ENCODE measurements at places on chromosomes 6 and 20.

- DNase-seq: peak; percentile 1
Observed at GRCh38 chr6:46652232-46652602, 401 bp downstream of the CYP39A1 start.

- DNase-seq: no peak
Observed at GRCh38 chr6:33724102-33725023, 12.9 kb upstream of the UQCC2 start.

DNA sequence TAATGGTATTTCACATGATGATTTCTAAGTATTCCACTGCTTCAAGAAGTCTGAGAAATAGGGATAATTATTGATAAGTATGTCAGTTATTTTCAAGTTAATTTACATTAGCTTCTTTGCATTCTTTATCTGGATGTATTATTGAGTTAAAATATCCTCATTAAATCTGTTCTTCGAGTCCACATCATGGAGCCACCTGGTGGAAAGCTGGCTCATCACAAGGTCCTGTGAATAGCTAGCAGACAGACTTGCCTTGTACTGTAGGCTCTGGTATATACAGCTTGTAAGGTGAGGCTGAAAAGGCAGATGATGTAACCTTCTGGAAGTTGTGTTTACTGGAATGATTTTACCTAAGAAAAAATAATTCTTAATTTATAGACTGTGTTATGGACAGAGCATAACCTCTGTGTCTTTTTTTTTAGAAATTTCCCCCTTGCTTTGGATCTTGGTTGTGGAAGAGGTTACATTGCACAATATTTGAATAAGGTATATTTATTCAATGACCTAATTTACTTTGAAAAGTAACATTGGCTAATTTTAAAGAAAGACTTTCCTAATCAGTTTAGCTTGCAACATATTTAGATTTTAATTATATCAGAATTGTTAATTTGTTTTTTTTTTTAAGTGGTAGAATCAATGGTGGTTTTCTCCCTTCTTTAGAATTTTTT is 3.5 kb downstream of the NDUFAF5 start:
- DNase-seq: peak; percentile 44

DNA sequence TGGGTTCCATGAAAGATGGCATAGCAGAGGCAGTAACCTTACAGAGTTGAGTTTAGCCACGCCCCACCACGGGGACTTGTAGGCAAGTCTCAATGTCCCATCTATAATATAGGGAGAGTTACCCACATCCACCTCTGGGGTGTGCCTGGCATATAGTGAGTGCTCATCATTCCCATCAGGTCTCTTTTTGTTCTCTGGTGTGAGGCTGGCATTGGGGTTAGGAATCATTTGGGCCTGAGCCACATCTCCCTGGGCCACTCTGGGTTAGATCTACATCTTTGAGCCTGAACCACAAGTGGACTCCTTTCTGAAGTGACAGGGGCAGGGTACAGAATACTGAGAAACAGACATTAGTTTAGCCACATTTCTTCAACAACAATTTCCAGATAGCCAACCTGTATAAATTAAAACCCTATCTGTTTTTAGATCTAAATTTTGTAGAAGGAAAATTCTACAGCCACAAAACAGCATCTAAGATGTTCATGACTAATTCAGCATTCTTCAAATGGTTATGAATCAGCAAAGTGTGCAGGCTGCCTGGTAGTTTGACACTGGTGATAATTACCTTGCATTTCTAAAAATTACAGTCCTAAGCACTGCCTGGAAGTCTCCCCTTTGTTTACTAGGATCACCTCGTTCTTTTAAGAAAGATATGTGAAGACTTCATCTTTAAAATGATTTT is 20.1 kb downstream of the RNF24 start:
- no peak for DNase-seq
